ENCODE measurements at places on chromosomes 12 and 14.

DNA sequence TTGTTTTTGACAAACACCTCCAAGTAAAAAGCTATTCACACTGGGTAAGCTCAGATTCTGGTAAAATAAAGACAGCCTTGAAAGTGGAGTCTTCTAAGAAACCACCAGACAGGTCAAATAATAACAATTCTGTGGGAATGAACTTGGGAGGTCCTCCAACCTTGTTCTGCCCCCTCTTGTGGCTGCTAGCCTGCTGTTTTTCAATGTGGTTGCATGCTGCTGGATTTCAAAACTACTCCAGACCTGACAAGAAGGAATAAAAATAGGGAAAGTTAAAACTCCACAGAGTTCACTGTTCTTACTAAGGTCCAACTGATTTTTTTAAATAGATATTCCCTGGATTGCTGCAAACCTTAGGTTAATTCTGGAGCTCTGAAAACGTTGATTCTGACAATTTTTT is 32.2 kb upstream of the RIN3 start:
- DNase-seq = no peak

GRCh38 chr14:92590176-92590575 is 76.6 kb downstream of the RIN3 start:
- DNase-seq = no peak

DNA sequence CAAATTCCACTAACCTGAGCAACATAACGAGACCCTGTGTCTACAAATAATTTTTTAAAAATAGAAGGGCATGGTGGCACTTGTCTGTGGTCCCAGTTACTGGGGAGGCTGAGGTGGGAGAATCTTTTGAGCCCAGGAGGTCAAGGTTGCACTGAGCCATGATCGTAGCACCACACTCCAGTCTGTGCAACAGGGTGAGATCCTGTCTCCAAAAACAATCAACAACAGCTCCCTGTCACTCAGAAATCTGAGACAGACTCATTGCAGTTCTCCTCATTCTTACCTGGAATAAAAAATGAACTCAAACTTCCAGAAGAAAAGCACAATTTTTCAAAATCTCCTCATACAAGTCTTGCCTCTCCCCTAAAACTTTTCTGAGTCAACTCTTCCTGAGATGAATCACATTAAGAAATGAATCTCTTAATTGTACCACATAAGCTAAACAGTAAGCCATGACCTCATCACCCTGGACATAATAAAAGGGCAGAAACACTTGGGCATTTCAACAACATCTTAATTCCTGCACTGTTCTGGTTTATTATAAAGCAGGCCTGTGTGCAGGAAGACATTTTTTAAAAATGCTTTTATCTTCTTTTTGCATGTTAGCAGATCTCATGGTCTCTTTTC is 214.3 kb upstream of the CDKN3 start:
- DNase-seq = no peak

DNA sequence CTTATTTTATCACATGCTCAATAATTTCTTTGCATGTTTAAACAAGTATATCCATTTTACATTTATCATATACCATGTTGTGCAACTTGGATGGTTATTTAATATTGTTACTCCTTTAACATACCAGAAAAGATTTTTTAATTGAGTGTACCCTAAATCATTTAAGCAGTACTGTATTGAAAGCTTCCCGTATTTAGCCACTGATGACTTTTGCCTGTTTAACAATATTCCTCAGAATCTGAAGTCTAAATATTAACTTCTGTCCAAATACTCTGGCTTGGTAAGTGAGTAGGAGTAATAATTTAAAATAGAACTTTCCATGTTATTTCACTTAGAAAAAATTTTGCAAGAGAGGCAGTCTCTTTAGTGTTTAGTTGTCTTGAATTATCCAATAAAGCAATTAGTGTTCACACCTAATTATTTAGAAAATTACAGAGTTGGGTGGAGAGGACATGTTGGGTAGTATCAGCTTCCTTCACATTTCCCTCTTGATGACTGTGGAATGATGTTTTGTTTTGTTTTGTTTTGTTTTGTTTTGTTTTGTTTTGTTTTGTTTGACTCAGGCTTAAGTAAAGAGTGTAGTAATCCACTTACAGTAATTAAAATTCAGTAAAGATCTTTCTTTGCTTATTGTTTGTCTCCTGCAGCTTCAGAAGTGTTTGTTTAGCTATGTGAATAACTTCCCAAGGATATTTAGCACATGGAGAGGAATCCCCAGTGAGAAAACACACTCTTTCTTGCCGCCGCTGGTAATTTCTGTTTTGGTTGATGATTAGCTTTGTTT is 59.5 kb downstream of the DAAM1 start:
- no peak for DNase-seq

GRCh38 chr14:25111061-25111601 is 61.2 kb upstream of the STXBP6 start:
- DNase-seq = no peak

DNA sequence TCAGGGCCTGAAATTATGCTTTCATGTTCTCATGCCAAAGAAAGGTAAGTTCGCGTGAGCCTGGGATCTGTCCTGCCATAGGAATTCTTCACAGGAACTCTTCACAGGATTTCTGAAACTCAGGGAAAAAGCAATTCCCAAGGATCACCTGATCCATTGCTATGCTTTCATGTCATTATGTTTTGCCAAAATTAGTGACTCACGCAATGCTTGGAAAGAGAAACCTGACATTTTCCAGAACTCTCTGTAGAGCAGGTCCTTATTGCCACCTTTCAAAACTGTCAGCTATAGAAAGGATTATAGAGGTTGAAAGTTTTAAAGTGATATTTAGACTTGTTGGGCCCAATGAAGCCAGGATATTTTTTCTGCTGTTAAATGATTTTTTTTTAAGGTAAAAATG is 6.3 kb upstream of the KCNJ8 start:
- DNase-seq = no peak

DNA sequence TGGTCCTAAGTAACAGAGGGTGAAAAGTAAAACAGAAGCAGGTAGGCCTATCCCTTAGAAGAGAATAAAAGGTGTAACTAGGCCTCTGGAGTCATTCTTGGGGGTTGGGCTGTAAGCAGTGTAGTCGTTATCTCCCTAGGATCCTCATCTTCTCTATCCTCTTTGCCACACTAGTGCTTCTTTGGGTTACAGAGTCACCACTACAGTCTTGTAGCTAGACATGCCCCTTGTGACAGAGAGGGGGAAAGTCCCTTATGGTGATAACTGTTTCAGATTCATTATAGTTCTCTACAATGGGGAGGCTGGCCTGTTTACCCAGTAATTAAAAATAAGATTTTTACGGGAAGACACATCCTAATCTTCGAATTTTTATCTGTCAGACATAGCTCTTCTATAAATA is 16.4 kb upstream of the SRP54 start:
- peak; percentile 44 for DNase-seq

GRCh38 chr14:52313903-52314594 is at the start of gene PTGER2:
PTGER2 (plus strand) TSS chr14:52314312; CDS start chr14:52314549, 237 bp downstream.
- peak; percentile 49 for DNase-seq

DNA sequence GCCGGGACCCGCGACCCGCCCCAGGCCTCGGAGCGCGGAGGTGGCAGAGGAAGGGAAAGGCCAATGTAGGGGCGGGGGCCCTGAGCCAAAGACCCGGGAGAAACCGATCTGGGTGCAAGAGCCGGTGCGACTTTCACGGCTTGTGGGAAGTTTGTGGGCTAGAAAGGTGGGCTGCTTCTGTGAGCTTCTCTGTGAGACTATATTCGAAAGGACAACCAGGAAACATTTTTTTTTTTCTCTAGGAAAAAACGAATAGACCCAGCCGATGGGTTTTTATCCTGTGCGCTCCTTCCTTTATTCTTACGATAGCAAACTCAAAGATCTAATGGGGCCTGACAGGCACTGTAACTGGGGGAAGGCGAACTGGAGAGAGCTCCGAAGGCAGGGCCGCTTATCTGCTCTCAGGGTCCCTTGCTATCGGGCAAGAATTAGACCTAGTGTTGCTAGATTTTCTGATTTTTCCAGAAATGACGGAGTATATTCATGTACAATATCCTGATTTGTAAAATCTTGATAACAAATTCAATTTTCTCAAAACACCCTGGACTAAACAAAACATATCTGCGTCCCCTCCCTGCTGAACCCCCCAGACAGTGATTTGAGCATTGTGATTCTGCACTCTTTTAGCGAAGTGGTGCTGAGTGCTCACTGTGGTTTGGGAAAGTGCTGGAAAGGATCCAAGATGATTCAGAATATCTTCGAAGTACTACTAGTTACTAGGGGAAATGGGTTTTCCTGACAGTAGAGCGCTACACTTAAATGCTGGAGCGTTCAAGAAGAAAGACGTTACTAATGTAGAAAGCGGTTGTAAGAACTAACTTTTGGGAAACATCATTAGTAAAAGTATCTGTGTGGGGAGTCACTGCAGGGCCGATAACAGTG is 563 bp upstream of the STXBP6 start:
- no peak for DNase-seq

GRCh38 chr14:36751920-36752319 is 90.3 kb downstream of the PAX9 start:
- no peak for DNase-seq
